NCI-H460 (cell line): ENCODE measurements at places on chromosomes 7 and 10. TPM values are rescaled to one million over a fixed set of nuclear protein-coding genes. Genes with fewer than 3 reads are reported as not detected.
A peak's percentile ranks its signal among the peaks of the same experiment; 100 is the strongest.

DNA sequence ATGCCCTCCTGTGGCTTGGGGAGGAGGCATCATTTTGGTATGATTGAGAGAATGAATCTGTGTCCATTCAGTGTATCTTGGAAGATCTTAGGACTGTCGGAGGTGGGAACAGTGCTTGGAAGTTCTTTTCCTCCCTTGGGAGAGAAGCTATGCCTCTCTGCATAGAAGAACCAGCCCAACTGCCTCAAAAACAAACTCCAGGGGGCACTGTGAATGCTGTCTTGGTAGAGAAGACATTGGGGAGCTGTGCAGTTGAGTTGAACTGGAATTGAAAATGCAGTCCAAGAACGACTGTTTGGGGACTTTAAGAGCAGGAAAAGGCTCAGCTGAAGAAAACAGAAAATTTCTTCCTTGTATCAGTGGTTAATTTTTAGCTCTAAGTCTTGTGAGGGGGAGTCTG, 4.9 kb upstream of the GJD4 start:
- no peak for DNase-seq

Gene PLXDC2
- 0.06 and 0.07 TPM in 2 replicates for total RNA-seq

DNA sequence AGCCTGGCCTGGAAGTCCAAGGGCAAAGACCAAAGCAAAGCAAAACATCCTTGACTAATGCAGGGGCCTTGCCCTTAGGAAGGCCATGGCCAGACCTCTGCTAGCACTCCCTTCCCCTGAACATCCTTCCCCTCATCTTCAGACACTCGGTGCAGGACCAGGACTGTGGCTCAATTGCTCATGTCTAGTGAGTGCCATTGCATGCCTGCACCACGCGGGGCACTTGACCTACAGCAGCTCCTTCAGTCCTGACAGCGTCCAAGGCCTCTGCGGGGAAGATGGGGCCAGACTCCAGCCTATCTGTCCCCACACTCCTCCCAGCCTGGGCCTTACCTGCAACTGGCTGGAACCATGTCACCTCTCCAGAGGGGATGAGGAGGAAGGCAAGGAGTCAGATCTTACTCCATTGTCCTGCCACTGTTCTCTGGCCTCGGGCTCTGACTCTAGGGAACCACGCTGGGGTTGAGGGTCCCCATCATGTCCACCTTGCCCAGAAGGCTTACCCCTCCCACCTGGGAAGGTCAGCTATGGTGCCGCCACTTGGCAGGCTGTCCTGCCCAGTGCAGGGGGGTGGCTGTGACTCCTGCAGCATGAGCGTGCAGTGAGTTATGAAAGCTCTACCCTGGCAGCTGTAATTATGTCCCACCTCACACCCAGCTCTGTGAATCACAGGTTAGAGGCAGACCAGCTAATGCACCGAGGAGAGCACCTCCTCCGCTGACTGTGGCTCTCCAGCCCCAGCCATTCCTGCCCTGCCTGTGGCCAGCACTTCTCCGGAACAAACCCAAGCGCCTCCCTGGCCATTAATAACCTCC, 16.1 kb downstream of the DRGX start:
- peak; percentile 8 for DNase-seq

DNA sequence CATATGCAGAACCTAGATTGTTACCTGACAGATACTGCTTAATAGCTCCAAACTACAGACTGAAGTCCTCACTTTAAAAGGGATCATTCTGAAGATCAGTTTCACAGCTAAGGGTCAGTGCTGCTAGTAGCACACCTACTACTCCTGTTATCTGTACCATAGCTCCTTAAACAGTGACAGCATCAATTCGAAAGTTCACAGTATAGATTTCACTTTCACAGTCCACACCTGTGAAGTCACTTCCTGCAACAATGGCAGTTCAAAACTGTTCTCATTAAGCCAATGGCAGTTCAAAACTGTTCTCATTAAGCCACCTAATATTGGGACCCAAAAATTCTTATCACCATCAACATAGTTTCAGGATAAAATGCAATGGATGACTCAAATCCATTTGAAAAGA, 10.7 kb upstream of the FHIP2A start:
- DNase-seq = no peak

Gene ANKRD2
- 2.0 and 3.1 TPM in 2 replicates for total RNA-seq

DNA sequence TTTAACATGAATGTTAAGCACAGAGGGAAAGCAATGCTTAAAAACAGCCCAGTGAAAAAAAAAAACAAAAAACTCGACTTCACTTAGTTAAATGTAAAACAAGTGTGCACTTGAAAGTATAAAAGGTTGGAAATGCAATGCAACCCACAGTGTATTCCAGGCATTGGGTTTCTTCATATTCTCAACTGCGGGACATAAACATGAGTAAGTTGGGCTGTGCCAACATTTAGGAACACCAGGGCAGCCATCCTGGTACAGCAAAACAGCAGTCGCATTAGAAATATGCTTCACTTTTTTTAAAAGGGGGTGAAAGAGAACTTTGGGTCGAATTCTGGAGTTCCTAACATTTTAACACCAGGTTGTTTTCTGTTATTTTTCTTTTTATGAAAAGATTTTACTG, 937 bp downstream of the STEAP1 start:
- no peak for DNase-seq

DNA sequence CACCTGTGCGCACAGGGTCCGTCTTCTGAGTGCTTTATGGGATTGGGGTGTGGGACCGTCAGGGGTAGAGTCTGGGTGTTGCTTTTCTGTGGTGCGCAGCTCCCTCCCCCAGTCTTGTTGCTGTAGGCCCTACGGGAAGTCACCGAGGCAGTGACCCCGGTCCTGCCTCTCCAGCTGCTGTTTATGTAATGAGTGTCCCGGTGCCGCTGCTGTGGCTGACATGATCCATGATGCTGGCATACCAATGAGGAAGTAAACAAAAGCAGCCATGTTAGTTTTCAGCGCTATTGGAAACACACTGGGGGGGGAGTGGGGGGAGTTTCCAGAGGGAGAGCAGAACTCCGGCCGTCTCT, 1.1 kb downstream of the TRIM8 start:
- DNase-seq = peak; percentile 59

DNA sequence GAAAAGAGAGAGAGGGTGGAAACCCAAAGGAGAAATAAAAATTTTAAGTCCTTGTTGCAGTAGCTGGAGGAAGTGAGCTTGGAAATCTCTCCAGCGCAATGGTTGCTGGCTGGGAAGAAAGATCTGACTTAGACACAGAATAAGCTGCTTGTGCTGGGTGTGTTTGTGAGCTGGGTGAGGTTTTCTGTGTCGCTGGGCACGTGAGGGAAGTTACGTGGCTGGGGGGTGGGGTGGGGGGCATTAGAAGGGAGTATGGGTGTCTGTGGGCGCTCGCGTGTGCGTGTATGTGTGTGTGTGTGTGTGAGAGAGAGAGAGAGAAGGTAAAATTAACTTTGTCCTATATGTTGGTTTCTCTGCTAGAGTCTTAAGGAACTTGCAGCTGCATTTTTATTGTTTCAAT, 11.6 kb downstream of the TCF7L2 start:
- DNase-seq = no peak

DNA sequence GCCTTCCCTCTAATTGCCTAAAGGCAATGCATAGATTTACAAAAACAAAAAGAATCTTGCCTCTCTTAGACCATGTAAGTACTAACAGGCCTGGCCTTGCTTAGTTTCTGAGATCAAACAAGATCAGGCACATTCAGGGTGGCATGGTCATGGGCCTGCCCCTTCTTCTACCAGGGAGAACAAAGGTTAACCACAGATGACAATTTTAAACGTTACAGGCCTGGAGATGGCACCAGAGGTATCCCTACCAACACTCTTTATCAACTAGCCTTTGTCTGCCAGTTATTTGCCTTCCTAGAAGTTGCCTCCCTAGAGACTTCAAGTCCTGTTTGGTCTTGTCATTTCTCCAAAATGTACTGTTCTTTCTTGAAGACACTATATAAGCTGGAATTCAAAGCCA, 252.6 kb downstream of the DOCK4 start:
- no peak for DNase-seq

Gene AGAP3
- total RNA-seq = 39.6 and 43.2 TPM in 2 replicates

- no peak for DNase-seq
These were observed 1.3 kb upstream of the SCRN1 start for GRCh38 chr7:29990931-29991330.
